Ammon's horn (tissue), 1 donor: ENCODE measurements at places on chromosomes 2 and 18.

GRCh38 chr18:59012815-59013705 is 126.6 kb upstream of the SEC11C start:
- DNase-seq: no peak

- no peak for DNase-seq
These were observed 9.4 kb downstream of the FAM124B start for GRCh38 chr2:224392545-224392944.

DNA sequence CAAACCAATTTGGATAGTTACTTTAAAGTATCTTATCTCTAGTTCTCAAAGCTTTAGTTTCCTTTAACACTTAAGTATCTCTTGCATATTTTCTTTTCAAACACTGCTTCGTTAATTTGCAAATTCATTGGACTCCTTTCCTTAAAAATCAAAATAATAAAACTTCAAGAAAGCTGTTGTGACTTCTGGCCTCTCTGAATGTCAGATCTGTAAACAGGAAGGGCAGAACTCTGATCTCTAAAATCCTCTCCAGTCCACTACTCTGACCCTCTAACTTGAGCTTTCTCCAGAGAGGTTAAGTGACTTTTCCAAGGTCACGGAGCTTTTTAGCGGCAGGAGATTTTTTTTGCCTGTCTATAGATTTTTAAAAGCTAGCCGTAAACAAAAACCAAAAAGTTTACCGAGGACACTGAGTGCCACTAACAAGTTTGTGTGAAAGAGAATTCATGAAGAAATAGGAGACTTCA is 155.5 kb downstream of the TGIF1 start:
- no peak for DNase-seq

DNA sequence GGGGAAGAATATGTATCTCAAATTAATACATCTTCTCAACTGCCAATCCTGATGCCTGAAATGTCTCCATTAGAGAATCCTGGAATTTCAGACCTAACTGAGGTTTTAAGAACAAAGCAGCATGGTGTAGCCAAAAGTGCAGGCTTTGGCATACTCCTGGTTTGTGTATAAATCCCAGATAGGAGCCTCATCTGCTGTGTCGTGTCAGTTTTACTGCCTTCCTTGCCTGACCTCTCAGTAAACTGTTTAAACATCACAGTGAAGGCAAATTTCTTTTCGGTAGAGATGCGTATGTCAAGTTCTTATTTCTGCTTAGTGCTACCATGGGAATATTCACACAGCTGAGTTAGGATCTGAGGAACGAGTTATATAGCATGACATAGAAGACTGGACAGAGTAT is 7.3 kb downstream of the SCG2 start:
- DNase-seq: no peak

DNA sequence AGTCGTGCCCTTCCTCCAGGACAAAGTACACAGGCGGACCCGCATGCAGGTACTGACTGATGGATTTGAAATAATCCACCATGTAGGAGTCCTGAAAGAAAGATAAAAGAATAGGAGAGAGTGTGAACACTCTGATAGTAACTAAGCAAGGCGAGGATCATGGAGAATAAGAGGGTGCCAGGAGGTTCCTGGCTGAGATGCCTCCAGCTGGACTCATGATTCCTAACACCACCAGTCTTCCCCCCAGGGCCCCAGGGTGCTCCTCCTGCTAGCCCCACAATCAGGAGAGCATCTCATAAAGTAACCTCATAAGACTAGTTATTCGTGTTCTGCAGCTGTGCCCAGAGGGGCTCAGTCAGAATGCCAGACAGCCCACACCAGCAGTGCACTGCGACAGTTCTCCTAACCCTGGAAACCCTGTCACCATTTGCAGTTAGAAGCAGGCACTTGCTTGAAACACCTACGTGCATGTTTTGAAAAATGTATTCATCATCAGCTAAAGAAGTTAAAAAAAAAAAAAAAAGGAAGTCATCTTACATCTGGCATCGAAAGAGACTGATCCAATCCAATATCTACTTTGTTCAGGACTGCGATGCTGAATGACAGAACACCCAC is 36.7 kb downstream of the RMC1 start:
- no peak for DNase-seq
